Subcutaneous preadipocyte (primary cell): ENCODE measurements at places on chromosomes 6 and 20. TPM values are rescaled to one million over a fixed set of nuclear protein-coding genes. Genes with fewer than 3 reads are reported as not detected.

Gene PLA2G7
- total RNA-seq, result not detected in 2 replicates

Gene RAET1L
- not detected in 2 replicates for total RNA-seq

Gene CRISP2
- total RNA-seq, result not detected in 2 replicates

Gene CST2
- total RNA-seq, result not detected in 2 replicates

Gene KCNQ5
- 0.37 and 1.2 TPM in 2 replicates for total RNA-seq

Gene LTB
- not detected in 2 replicates for total RNA-seq

Gene SNX5
- total RNA-seq, result 109 and 168 TPM in 2 replicates

Gene MAFB
- total RNA-seq, result 4.7 and 7.0 TPM in 2 replicates

Gene OGFRL1
- total RNA-seq, result 14.3 and 22.1 TPM in 2 replicates

Gene PACRG
- 0.37 and 0.78 TPM in 2 replicates for total RNA-seq

Gene CNR1
- under 0.01 and 0.37 TPM in 2 replicates for total RNA-seq

Gene CDC5L
- 18.7 and 25.2 TPM in 2 replicates for total RNA-seq

Gene BEND6
- 9.6 and 12.7 TPM in 2 replicates for total RNA-seq

Gene PGC
- total RNA-seq, result not detected in 2 replicates

Gene NKX2-2
- 0.20 TPM in 1 of 2 replicates, not detected in the other for total RNA-seq

Gene RFX6
- total RNA-seq, result not detected in 2 replicates

Gene MCHR2
- not detected in 2 replicates for total RNA-seq

Gene MCCD1
- total RNA-seq, result not detected in 2 replicates

Gene HSPA12B
- total RNA-seq, result 0.98 and 1.8 TPM in 2 replicates

Gene VIP
- total RNA-seq, result not detected in 2 replicates

Gene SYNDIG1
- total RNA-seq, result under 0.01 TPM in 1 of 2 replicates, not detected in the other

Gene TP53TG5
- total RNA-seq, result not detected in 2 replicates

Gene SIRPB1
- 0.37 and 0.39 TPM in 2 replicates for total RNA-seq

Gene ANKRD66
- total RNA-seq, result not detected in 2 replicates

Gene MC3R
- total RNA-seq, result not detected in 2 replicates

Gene COL11A2
- total RNA-seq, result under 0.01 and 0.20 TPM in 2 replicates

Gene WFDC2
- total RNA-seq, result not detected in 2 replicates

Gene BPIFB1
- not detected in 2 replicates for total RNA-seq

Gene JPH2
- total RNA-seq, result under 0.01 and 0.20 TPM in 2 replicates

Gene HTR1B
- total RNA-seq, result 0.20 TPM in 1 of 2 replicates, not detected in the other
